ENCODE measurements at places on chromosomes 13 and 19.

DNA sequence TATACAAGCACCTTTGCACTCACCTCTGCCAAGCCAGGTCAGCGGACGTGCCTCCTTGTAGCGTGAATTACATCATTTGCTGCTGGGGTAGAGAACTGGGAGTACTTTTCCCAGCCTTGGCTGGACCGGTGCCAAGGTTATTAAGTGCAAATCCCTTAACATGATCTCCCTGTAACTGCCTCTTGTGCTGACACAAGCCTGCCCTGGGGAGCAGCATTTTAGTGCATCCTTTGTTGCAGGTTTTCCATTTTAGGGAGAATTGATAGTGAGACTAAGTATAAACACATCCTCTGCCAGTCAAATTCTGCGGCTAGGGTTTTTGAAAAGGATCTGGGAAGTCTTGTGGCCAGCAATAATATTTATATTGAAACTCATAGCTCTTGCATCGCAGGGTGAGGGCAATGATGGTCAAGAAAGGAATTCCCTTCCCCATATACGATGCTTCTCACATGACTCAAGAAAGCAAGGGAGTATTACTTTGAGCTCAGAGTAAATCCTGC is 32.7 kb upstream of the DCLK1 start:
- no peak for DNase-seq

DNA sequence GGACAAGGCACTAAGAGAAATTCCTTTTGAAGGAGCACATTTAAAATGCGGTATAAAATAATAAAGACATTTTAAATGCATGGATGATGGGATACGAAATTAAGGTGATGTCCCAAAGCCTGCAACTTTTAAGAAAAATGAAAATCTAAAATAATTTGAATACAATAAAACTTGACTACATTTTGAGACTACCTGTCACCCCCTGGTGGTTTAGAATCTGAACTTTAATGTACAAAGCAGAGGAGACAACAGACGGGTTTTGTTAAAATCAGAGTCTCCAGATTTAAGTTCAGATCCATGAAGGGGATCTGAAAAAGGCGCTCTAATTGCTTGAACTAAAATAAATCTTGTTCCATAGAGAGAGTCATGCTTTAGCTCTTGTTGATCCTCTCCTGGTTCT is 1129.3 kb upstream of the PCDH20 start:
- no peak for DNase-seq

DNA sequence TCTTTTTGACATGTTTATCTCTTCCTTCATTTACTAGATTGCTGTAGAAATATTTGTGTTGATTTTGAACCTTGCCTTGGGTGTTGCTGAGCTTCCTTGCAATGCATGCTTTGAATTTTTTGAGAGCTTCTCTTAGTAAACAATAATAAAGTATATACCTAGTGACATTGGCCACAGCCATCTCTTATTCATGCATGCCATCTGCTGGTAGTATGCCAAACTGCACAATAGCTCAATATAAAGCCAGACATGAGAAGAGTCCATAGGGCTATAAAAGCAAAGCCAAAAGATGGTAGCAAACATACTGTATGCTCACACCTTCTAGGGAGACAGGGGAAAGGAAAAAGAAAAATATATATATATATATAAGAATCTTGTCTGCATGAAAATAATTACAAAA is 18.9 kb upstream of the ZSCAN5A start:
- peak; percentile 28 for DNase-seq

- DNase-seq = no peak
Measured at GRCh38 chr19:58385891-58386575, 1.0 kb upstream of the RPS5 start.

GRCh38 chr19:41887711-41888382 is 4.9 kb downstream of the ARHGEF1 start:
- peak; percentile 82 for DNase-seq

DNA sequence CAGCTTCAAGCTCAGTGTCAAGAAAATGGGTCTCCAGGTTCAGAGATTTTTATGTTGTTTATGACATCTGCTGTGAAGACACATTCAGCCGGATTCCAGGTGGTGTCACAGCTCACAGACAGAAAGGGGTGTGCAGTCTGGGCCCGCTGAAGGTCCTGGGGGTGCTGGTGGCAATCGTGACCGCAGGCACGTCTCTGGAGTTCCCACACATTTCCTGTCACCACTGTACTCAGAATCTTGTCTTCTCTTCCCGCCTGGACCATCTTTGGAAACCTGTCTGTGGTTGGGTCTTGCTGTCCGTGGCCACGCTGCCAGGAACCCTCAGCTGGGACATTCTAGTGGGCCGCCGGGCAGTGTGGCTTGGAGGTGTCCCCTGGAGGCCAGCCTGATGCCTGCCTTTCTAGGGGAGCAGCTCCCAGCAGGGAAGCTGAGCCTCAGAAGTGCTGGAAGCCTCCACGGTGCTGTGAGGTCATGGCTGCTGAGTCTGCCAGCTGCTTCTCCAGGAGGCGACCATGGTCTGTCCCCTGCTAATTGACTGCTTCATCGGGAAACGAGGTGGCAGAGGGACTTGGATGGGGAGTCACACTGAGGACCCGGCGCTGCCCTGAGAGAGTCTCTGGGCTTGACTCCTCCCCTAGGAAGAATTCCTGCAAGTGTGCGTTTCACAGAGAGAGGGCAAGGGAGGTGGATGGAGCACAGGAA is 3.7 kb downstream of the TEX29 start:
- no peak for DNase-seq

DNA sequence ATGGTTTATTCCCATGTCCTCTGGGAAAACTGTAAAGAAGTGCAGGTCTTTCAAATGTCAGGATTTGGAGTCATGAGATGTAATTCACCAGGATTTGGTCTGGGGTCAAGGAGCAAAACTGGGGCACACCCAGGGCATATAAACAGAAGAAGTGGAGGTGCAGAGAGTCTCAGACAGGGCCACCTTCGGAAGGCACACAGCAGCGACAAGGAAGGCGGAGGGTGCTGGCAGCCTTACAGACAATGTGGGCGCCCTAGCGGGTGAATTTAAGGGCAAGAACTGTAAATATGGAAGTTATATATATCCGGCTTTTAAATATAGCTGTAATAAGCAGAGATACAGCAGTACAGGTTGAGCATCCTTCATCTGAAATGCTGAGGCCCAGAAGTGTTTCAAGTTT is 31.2 kb downstream of the DHRS12 start:
- DNase-seq = no peak

GRCh38 chr13:94114166-94114565 is 365.3 kb downstream of the DCT start:
- no peak for DNase-seq

- no peak for DNase-seq
Measured at GRCh38 chr19:29525901-29526729, at the start of gene VSTM2B. Gene VSTM2B, plus strand, starts transcription at chr19:29525994. Its CDS starts 590 bp downstream, at chr19:29526584.

- no peak for DNase-seq
Measured at GRCh38 chr19:16561382-16561781, 10.8 kb downstream of the SLC35E1 start.

GRCh38 chr19:3463714-3464586 is 16.4 kb downstream of the SMIM24 start:
- DNase-seq = no peak

DNA sequence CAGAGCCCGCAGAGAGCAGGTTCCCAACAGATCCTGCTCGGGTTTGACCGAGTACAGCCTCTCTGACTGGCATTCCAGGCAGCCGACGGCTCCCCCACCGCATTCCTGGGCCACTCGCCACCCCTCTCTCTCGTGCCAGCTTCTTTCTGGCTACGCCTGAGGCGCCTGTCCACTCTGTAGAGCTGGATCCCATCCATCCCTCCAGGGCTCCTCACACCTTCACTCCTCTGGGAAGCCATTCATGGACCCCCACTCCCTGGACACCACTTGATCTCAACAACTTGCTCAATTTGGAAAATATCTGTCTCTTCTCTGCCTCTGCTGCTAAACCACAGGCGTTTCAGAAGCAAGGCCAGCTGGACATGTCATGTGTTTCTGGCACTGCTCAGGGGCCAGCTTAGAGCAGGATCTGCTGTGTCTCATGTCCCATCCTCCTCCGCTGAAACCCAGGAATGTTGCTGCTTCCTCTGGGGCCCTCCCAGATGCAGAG is 30.6 kb upstream of the ATP1A3 start:
- DNase-seq = no peak

GRCh38 chr13:114146629-114147028 is 14.2 kb upstream of the RASA3 start:
- no peak for DNase-seq

DNA sequence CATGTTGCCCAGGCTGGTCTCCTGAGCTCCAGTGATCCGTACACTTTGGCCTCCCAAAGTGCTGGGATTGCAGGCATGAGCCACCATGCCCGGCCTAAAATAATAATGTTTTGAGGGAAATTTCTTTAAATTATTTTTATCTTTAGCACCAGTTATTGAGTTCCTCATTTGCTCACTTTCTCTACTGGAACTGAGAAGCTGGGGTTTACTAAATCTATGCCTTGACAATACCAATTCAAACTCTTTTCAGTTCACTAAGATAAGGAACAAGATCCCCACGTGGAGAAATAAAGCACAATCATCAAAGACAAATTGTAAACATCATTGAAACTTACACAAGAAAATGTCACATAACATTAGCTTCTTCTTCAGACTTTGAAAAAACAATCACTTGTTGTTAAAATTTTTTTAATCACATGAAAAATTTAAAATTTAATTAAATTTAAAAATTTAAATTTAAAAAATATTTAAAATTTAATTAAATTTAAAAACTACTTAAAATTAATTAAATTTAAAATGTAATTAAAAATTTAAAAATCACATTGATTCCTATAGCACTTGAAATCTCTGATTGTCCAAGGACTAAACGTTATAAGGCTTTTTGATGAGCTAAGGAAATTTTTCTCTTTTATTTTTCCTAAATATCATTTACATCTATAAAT is 25.2 kb upstream of the XPO4 start:
- no peak for DNase-seq

- DNase-seq = peak; percentile 19
Measured at GRCh38 chr19:4676955-4677731, 7.0 kb upstream of the MYDGF start.

- no peak for DNase-seq
Measured at GRCh38 chr13:50676602-50677001, 166.9 kb downstream of the DLEU7 start.

DNA sequence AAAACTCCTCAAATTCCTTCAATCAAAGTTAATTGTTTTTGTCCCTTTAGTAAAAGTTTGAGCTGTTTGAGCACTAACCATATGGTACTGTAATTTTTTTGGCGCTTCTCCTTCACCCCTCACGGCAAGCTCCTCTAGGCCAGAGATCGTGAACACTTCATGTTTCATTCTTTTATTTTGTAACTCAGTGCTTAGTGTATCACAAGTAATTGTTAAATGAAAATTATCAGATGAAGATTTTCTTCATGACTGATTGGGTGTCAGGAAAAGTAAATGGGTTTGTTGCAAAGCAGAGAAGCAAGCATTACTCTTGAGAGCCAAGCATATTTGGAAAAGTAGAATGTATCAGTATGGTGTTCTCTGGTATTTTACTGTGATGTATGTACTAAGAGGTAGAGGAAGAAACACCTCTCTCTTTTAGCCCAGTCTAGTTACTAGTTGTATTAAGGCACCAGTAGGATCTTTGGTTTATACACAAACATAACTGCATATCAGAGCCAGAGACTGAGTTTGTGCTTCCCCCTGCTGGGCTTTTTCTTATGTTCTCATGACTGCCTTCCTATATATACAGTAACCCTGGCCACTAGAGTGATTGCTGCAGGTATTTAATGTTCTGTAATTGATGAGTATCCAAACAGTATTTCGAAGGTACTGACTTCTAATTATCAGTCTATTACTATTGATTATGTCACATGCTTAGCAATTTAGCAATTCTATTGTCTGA is 202.3 kb upstream of the KLHL1 start:
- no peak for DNase-seq

GRCh38 chr13:28680541-28680940 is 21.6 kb downstream of the POMP start:
- DNase-seq = no peak

- DNase-seq = no peak
Measured at GRCh38 chr13:33087091-33087490, 70.9 kb downstream of the KL start.

- DNase-seq = no peak
Measured at GRCh38 chr19:17475541-17476115, 5.3 kb downstream of the SLC27A1 start.

DNA sequence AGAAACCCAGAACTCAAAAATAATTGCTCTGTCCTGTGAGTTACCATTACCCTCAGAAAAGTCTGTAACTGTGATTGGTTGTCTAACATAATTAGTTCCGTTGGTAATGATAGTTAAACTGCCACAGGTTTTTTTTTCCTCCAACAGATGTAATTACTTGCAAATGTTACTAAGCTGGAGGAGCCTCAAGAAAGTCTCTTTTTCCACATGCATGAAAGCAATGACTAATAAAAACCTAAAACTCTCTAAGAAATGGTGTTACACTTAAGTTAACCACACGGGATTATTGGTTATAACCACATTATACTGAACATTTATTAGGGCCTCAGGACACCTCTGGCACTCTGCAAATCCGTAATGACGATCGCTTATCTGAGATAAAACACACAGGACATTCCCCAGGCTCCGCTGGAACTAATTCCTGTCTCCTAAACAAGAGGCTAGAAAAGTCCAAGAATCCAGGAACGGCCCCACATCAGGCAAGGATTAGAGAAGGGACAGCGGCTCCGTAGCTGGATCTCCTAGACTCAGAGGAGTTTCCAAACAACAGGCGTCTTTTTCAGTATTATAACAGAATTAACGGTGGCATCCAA is 753 bp downstream of the ZNF235 start:
- peak; percentile 5 for DNase-seq

DNA sequence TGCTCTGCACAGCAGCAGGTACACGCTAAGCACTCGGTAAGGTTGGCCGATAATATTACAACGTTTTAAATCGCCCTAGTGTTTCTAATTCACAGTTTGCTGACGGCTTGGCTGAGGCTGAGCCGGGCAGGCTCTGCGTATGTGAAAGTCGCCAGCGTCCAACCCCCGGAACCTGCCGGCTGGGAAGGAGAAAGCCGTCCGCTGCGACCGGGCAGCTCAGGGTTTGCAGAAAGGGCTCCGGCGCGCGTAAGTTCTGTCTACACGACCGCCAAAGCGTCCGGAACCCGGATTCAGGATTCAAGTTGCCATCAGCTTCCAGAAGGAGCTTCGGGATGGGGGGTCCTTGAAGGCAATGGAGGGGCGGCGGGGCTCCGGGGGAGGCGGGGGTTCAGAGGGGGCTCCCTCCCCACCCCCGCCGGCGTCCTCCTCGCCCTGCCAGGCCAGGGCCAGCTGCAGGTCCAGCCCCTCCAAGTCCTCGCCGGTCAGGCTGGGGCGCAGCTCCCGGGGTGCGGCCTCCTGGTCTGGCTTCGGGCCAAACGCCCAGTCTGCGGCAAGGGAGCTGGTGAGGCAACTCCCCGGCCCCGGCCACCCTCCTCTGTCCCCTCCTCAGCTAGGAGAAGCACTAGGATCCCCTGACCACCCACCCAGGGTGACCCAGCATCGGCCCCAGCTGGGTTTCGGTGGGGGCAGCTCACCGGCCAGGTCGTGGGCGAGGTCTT is 575 bp downstream of the SMIM44 start:
- no peak for DNase-seq

GRCh38 chr13:93851236-93851635 is 624.6 kb downstream of the GPC6 start:
- no peak for DNase-seq

DNA sequence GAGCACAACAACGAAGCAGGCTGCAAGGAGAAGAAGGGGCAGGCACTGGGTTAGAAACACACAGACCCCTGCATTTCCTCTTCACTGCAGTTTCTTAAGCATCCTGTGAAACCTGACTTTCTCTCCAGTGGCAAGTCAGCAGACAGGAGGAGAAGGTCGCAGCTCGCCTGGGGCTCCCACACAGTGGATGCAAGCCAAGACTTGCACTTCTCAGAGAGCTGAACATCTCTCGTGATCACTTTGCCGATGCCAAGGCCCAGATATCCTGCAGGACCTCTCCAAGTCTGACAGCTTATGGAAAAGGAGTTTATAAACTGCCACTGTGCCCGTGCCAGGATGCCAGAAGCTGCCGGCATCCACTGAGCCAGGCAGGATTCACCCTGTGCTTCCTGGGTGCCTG is 18.4 kb downstream of the TMEM272 start:
- no peak for DNase-seq
